ENCODE measurements at places on chromosomes 16 and 17.

- DNase-seq: no peak
These were observed 52.7 kb downstream of the TIMM22 start for GRCh38 chr17:1049446-1050225.

- no peak for DNase-seq
These were observed 13.0 kb downstream of the TOB1 start for GRCh38 chr17:50853015-50853615.

GRCh38 chr16:1280783-1281182 is 24.9 kb downstream of the TPSD1 start:
- DNase-seq: no peak

DNA sequence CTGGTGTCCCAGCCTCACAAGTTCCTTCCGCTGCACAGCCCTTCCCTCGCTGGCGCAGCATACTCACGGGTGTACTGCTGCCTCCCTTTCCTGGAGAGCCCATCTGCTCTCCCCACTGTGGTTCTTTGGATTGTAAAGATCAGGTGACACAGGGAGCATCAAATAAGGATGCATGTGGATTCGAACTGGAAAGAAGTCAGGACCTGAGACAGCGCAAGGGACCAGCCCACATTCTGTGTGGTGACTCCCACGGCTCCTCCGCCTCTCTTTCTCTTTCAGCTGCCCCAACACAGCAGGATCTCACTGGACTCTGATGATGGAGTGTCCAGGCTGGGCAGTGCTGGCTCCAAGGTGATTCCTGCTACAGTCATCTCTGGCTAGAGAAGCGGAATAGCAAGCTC is 8.1 kb downstream of the LDAF1 start:
- DNase-seq: no peak

GRCh38 chr17:73541561-73541981 is 102.7 kb downstream of the SDK2 start:
- no peak for DNase-seq

DNA sequence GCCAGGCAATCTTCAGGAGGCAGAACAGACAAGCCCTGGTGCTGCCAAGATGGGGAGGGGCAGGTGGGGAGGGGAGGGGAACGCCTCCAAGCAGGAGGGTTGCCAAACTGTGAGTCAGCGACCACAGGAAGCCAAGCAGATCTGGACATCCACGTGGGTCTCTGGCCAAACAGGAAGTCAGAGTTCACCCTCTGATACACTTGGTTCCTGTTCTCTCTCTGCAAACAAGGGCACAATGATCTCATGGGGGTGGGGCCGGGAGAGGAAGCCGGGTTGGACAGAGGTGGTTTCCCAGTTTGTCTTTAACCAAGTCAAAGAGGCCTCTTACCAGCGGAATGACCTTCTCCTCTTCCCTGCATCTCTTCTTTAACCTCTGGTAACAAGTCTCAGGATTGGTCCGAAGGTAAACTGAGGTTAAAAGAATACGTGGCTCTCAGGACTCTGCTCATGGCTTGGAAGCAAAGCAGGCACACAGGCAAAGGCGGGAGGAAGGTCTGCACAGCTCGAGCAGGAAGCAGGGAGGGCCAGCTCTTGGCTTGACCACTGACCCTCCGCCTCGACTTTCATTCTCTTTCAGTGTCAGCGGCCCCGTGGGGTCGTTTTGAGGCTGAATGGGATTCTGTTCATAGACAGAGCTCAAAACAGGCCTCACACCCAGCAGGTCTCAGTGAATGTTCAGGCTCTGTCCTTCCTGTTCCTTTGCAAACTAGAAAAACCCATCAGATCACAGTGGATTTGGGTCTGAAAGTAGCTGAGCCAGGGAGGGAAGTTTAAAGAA is 32.9 kb downstream of the TK2 start:
- DNase-seq: peak; percentile 86

- peak; percentile 27 for DNase-seq
These were observed 19.5 kb downstream of the PCTP start for GRCh38 chr17:55770196-55770870.

- no peak for DNase-seq
These were observed 308.2 kb downstream of the XYLT1 start for GRCh38 chr16:17162560-17162959.

GRCh38 chr16:89922884-89923639 is at the start of gene TUBB3:
Gene TUBB3, plus strand, starts transcription at chr16:89923342. Its CDS starts 60 bp downstream, at chr16:89923402.
- DNase-seq: peak; percentile 57

- DNase-seq: no peak
These were observed 30.0 kb downstream of the USP10 start for GRCh38 chr16:84729716-84730320.

Data from natural killer cell (primary cell).